ENCODE measurements at places on chromosomes 4 and X. TPM values are rescaled to one million over a fixed set of nuclear protein-coding genes. Genes with fewer than 3 reads are reported as not detected.

The NAP1L3 gene
- total RNA-seq, result 0.68 TPM

The COX7B2 gene
- not detected for total RNA-seq

The LDB2 gene
- not detected for total RNA-seq

The CT45A10 gene
- not detected for total RNA-seq

The SOWAHD gene
- 2.2 TPM for total RNA-seq

The TMEM33 gene
- total RNA-seq, result 64.4 TPM

The FGF16 gene
- not detected for total RNA-seq

The RCHY1 gene
- 24.9 TPM for total RNA-seq

The CC2D2A gene
- total RNA-seq, result not detected

The ZBTB33 gene
- total RNA-seq, result 12.6 TPM

The UGT2B28 gene
- not detected for total RNA-seq

The H2AZ1 gene
- 544 TPM for total RNA-seq

The ZNF157 gene
- total RNA-seq, result 0.25 TPM

The LONRF3 gene
- total RNA-seq, result not detected

The IBSP gene
- not detected for total RNA-seq

The ALB gene
- not detected for total RNA-seq

The USP11 gene
- 22.4 TPM for total RNA-seq

The GABRA4 gene
- total RNA-seq, result not detected

The ETNPPL gene
- not detected for total RNA-seq

The BST1 gene
- 2.0 TPM for total RNA-seq

The NEIL3 gene
- total RNA-seq, result 38.0 TPM

The DACH2 gene
- total RNA-seq, result not detected

The GAB1 gene
- total RNA-seq, result 0.30 TPM

The XK gene
- 0.23 TPM for total RNA-seq

The GPC4 gene
- not detected for total RNA-seq

The MYOZ2 gene
- total RNA-seq, result not detected

The PAGE1 gene
- total RNA-seq, result not detected

The IL21 gene
- total RNA-seq, result 0.66 TPM

The PPP2R2C gene
- not detected for total RNA-seq

The SSX1 gene
- total RNA-seq, result not detected

The SYN1 gene
- 0.57 TPM for total RNA-seq

The UGT2A1 gene
- not detected for total RNA-seq

The PRSS12 gene
- not detected for total RNA-seq

The CT47B1 gene
- total RNA-seq, result not detected

The CT45A9 gene
- total RNA-seq, result not detected

The ARMCX4 gene
- total RNA-seq, result 2.8 TPM

The ZNF827 gene
- total RNA-seq, result 17.2 TPM

The AR gene
- 0.48 TPM for total RNA-seq

The SH3TC1 gene
- total RNA-seq, result 17.1 TPM

The PUDP gene
- 20.2 TPM for total RNA-seq

The XAGE5 gene
- total RNA-seq, result not detected

The KLHL4 gene
- total RNA-seq, result not detected

The ARHGAP4 gene
- 265 TPM for total RNA-seq

The GAGE2A gene
- total RNA-seq, result not detected

The DGAT2L6 gene
- total RNA-seq, result not detected

The KLHL34 gene
- 0.18 TPM for total RNA-seq

The FHL1 gene
- 13.8 TPM for total RNA-seq

The PAGE4 gene
- not detected for total RNA-seq

The PDZD4 gene
- 0.68 TPM for total RNA-seq

The CTAG1A gene
- total RNA-seq, result not detected

The FGG gene
- total RNA-seq, result not detected

The NHS gene
- 0.70 TPM for total RNA-seq

The CT83 gene
- total RNA-seq, result not detected

The C4orf36 gene
- 0.30 TPM for total RNA-seq

The RNF128 gene
- not detected for total RNA-seq

The EVC2 gene
- 0.34 TPM for total RNA-seq

The NOX1 gene
- total RNA-seq, result not detected

The TLL1 gene
- not detected for total RNA-seq

The ANKRD50 gene
- 0.39 TPM for total RNA-seq
